ENCODE measurements at places on chromosomes 5 and 9. TPM values are rescaled to one million over a fixed set of nuclear protein-coding genes. Genes with fewer than 3 reads are reported as not detected.

Gene ZCCHC7
- total RNA-seq, result 17.6 TPM

Gene FOXE1
- not detected for total RNA-seq

Gene SLC4A9
- total RNA-seq, result not detected

Gene SEMA4D
- 6.4 TPM for total RNA-seq
